ENCODE measurements at places on chromosomes 7 and 10.

GRCh38 chr7:23889566-23889965, 179.5 kb downstream of the STK31 start:
- no peak for DNase-seq

DNA sequence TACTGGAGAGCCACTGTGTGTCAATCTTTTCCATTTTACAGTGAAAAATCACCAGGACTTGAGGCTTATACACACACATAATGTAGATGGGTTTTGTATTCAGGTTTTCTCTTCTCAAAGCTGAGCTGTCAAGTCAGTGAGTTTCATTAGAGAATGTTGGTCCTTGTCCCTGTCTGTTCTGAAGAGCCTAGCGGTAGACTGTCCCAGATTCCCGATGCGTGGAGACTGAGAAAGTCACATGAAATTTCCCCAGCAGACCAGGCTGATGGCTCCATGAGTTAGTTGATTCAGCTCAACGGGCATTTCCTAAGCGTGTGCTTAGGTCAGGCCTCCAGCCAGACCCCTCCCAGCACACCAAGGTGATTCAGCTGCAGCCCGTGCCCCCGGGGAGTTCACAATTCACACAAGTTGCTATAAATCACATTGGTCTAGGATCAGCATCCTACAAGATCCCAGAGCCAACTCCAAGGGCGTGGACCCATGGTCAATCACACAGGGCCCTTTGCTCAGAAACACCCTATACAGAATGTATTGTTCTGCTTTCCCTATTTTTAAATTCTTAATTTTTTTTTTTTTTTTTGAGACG, 17.2 kb downstream of the CHST15 start:
- DNase-seq, result no peak

DNA sequence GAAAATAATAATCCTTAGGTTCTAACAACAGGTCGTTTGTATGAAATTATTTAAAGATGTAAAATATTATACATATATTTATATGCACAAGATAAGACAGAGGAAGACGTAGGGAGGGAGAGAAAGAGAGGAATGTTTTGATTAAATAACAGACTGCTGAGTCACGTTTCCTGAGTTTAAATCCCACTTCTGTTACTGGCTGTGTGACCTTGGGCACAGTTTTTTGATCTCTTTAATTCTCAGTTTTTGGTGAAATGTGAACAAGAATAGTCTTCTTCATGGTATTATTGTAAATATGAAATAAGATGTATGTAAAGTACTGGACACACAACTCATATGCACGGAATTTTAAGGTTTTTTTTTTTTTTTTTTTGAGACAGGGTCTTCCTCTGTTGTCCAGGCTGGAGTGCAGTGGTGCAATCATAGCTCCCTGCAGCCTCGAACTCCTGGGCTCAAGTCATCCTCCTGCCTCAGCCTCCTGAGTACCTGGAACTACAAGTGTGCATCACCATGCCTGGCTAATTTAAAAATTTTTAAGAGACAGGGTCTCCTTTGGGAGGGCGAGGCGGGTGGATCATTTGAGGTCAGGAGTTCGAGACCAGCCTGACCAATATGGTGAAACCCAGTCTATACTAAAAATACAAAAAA, 42.6 kb downstream of the BAMBI start:
- DNase-seq, result no peak

DNA sequence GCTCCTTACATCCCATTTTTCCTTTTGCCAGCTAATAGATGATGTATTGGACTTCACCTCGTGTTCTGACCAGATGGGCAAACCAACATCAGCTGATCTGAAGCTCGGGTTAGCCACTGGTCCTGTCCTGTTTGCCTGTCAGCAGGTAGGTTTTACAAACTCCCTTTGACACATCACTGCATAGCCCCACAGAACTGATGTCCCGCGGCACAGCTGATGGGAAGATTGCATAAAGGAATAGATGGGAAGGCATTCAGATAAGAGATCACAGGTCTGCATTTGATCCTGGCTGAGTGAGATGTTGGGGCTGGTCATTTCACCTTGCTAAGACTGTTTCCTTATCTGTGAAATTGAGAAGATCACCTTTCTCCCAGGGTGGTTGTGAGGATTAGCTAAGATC, 37.9 kb downstream of the PDSS1 start:
- DNase-seq, result no peak

DNA sequence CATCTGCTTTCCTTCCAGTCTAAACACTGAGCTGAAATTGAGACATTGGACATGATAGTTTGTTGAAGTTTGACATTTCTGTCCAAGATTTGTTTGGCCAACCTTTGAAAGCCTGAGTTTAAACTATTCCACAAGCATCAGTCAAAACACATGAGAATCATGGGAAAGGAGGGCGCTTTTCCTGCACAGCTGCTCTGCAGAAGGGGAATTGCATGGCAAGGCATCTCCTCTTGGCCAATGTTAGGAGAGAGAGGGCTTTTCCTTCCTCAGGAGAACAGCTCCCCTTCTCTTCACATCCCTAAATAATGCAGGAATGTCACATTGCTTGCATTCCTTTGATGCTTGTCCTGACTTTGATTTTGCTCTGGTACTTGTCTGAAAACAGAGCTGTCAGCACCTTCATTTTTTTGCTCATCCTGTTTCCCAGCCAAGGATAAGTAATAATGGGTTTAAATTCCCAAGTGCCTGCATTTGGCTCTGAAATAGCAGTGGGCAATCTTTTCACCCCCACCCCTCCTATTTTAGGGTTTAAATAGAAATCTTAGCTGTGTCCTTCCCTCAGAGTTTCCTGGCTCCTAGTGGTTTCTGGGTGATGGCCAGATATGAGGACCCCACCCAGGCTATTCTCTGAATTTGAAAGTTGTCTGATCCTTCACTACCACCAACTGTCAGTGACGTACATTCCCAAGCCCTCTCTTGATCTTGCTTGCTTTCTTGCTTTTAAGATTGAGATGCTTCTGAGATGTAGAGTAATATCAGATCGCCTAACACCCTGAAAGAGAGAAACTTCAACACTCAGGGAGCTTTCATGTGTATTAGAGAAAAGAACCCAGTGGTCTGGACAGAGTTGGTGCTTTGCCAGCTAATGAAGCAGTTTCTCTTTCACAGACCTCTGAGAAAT, 75.2 kb upstream of the NPVF start:
- DNase-seq, result no peak

DNA sequence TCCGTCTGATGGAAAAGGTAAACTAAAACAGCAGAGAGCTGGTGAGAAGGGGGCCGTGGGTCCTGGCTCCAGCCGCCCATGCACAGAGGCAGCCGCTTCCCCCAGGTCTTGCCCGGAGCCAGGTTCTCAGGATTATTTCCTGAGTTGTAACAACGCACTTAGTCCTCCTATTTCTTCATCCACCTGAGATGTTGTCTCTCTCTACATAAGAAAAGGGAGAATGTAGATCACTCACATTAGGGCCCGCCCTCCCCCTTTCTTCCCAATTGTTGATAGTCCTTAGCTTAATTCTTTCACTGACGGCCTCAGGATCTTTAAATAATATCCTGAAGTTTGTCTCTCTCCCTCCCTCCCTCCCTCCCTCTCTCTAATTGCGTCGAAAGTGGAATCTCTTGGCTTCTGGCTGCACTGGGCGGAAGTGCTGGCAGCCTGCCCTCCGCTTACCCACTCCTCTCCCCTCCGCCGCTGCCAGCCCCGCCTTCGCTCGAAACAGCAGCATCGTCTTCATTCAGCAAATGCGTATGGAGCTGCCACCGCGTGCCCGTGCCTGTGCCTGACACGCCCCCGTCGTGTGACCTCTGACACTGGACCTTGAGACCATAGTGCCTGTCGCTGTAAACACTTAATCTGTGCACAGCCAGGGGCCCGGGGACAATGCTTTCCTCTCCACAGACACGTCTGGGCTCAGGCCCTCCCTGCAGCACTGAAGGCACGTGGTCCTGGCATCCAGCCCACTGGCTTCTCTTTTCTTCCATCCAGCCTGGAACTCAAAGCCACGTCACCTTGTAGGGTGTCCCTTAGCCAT, 174.5 kb upstream of the PPP2R2D start:
- no peak for DNase-seq

- no peak for DNase-seq
Observed at GRCh38 chr7:42527004-42527403, 290.0 kb upstream of the GLI3 start.

- DNase-seq, result no peak
Observed at GRCh38 chr7:132072873-132073272, 503.4 kb downstream of the PLXNA4 start.

DNA sequence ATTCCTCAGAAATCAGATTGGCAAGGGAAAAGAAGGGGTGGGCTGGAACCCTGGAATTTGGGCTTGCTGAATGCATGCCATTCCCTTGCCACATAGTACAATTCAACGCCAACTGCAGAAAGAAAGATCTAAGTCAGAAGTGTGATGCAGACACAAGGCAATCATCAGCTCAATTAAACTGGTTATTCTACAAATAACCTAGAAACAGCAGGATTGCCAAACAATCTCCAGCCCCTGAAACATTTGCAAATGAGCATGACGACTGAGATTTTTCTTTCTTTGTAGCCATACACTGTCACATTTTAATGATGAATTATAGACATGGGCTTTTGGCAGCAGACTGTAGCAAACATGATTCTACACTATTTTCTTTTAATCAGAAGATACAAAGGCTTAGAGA, 16.5 kb upstream of the CREB5 start:
- DNase-seq, result no peak

- DNase-seq, result no peak
Observed at GRCh38 chr10:94049911-94050310, 56.2 kb downstream of the PLCE1 start.

DNA sequence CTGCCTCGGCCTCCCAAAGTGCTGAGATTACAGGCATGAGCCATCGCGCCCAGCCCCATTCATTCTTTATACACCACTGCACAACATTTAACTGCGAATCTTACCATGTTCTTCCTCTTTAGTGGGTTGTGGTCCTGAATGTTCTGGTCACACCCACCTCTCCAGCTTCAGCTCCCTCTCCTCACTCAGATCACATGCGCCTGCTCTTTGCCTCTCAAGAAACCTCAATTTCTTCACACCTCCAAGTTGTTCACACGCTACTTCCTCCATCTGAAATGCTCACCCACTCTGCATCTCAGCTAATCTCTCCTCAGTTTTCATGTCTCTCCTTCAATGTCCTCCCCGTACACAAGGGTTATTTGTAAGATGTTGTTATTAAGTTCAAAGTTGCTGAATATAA, 2.4 kb upstream of the PRR15 start:
- DNase-seq, result no peak

DNA sequence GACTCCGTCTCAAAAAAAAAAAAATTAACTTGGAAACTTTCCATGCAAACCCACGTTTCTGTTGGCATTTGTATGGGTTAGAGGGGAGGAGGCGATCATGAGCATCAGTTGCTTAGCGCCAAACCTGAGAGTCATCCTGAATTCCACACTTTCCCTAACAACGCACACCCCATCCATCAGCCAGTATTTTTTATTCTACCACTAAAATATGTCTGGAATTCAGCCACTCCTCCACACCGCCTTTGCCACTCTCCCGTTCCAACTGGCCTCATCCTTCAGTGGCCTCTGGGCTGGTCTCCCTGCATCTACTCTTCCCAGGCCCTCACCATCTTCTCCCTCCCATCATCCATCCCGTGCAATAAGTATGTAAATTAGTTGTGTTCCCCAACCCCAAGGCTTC, 4.7 kb upstream of the LMBR1 start:
- no peak for DNase-seq

DNA sequence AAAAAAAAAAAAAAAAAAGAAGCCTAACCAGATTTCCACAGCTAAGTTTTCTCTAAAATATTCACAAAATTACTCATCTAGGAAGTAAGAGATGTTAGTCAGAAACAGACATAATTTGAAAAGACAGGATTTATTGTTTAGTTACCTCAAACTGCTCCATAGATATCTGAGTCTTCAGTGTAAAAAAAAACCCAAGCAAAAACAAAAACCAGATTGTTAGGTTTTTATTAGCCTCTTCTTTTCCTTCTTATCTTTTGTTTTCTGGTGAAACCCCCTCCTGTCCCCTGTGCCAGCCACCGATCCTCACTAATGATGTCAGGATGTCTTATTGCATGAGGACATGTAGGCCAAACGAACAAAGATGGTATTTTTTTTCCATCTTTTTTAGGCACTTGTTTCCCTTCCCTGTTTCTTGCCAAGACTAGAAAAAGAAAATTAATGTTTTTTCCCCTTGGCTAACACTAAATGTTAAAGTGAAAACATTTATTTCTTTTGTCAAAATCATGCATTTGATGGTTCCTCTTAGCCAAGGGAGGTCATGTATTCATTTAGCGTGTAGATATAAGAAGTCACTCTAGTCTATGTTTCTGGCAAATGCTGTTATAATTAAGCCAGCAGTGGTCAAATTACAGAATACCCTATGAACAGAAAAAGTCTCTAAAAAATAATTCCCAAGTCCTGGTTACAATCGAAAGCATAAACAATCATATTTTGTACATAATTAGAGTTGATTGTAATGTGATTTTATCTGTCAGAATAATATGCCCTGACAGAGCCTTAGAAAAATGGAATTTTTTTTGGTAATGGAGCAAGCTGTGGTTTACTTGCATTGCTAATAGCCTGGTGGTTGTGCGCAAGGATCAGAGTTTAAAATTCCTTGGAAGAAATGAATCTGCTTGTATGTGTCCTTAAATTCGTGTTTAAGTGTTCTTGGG, 702.4 kb upstream of the FZD8 start:
- DNase-seq, result no peak

DNA sequence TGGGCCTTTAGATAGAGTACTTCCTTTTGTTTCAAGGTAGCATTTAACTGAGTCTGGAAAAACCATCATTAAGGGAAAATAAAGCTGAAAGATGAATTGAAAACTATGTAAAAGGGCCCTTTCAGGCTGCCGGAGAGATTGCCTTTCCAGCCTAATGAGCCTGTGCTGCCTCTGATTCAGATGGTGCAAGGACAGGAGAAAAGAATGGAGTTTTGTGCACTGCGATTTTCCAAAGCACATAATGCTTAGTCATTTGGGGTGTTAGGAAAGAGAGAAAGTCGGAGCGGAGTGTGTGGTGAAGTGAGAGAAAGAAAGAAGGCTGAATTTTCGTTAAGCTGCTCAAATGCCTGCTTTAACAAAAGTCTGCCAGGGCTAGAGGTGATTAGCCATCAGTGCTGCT, 259.7 kb downstream of the PAXIP1 start:
- DNase-seq, result no peak

DNA sequence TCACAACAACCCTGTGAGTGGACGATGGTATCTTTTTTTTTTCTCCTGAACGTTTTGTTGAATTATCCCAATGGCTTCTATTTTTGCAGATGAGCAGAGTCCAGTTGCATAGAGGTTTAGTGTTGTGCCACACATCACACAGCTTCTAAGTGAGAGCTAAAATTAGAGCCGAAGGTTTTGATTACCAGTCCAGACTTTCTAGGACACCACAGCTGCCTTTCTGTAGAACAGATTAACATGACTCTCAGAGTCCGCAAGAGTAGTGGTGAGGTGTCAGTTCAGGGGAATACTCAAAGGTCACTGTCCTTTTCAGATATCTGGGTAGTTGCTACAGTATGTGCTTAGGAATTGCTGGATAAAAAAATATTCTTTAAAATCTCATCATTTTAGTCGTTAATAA, 13.8 kb downstream of the SGPL1 start:
- no peak for DNase-seq

- no peak for DNase-seq
Observed at GRCh38 chr7:102834466-102834865, 78.3 kb upstream of the LRRC17 start.

- no peak for DNase-seq
Observed at GRCh38 chr10:7895699-7896090, 77.4 kb downstream of the TAF3 start.

Data from fibroblast of the conjunctiva (primary cell).